ELF-1 (cell line): ENCODE measurements at places on chromosomes 7 and 10.

DNA sequence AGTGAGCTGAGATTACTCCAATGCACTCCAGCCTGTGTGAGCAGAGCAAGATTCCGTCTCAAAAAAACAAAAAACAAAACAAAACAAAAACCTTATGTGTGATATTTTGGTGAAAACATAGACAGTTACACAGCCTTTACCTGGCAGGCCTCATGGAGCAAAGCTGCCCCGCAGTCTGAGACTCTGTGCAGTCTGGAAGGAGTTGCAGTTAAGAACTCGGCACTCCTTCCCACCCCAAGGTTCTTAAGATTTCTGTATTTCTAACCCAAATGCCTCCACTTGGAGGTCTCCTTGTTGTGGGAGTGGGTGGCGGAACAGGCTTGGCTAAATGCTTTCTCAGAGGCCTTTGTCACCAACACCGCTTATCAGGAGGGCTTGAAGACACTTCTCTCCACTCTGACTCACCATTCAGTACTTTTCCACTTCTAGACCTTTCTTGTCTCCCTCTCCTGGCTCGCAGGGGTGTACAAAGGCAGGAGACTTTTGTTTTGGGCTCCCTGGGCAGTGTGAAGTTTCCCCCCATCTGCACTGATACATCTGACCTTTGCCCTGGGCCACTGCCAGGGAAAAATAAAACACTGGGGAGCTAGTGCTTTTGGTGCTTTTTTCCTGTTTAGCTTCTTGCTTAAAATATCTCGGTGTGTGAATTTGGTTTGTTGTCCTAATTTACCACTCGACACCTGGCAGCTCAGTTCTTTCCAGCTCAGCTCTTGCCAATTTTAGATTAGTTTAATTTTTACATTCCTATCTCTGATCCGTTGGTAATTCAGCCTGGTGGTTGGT, 51.3 kb upstream of the MAGI2 start:
- peak; percentile 64 for DNase-seq

DNA sequence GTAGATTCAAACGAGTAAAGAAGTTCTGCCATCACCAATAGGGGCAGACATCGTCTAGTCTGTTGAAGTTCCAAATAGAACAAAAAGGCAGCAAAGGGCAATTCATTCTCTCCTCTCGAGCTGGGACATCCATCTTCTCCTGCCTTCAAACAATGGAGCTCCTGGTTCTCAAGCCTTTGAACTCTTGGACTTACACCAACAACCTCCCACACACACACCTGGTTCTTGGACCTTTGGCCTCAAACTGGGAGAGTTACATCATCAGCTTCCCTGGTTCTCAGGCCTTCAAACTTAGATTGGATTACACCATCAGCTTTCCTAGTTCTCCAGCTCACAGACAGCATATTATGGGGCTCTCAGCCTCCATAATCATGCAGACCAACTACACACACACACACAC, 9.8 kb upstream of the GIMAP5 start:
- no peak for DNase-seq

DNA sequence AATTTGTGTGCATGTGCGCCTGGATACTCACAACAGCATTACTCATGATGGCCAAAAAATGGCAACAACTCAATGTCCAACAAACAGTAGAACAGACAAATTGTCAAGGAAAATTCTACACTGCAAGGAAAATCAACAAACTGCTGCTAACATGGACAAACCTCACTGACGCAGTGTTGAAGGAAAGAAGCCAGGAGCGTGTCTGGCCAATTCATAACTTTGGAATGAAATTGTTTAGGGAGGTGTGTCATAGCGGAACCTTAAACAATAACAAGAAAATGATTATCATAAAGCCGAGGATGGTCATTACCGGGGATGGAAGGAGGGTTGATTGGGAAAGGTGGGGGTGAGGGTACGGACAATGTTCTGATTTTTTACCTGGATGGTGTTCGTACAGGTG, 29.1 kb downstream of the ALOX5 start:
- no peak for DNase-seq

GRCh38 chr7:9889554-9889953, 1084.1 kb upstream of the PHF14 start:
- no peak for DNase-seq

DNA sequence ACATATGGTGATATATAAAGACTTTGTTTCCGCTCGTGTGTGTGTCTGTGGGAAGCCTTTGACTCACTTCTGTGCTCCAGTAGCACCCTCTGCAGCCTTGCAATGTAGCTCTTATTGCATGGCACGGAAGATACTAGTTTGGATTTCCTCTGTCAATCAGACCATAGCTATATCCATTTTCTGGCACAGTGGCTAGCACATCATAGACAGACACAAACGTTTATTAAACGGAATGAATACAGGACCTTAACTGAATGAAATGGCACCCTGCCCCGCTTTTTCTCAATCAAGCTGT, 124.0 kb upstream of the PTPN20 start:
- no peak for DNase-seq

- peak; percentile 24 for DNase-seq
Measured at GRCh38 chr10:83917537-83918506, 221.5 kb upstream of the GHITM start.

DNA sequence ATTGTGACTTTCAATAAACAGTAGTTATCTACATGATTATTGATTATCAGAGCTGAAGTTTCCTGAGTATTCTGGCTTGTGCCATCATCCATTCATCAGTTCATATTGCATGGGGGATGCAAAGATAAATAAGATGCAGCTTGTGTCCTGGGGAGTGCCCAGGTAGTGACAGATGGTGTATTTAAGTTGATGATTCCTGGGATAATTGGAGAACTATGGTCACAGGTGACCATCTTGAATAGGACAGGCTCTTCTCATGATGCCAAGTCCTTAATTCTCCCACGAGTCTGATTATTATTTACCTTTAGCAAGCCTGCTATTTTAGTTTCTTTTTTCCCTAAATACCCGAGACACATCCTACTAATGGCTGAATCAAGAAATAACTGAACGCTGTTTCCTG, 64.9 kb downstream of the PLPP4 start:
- no peak for DNase-seq

DNA sequence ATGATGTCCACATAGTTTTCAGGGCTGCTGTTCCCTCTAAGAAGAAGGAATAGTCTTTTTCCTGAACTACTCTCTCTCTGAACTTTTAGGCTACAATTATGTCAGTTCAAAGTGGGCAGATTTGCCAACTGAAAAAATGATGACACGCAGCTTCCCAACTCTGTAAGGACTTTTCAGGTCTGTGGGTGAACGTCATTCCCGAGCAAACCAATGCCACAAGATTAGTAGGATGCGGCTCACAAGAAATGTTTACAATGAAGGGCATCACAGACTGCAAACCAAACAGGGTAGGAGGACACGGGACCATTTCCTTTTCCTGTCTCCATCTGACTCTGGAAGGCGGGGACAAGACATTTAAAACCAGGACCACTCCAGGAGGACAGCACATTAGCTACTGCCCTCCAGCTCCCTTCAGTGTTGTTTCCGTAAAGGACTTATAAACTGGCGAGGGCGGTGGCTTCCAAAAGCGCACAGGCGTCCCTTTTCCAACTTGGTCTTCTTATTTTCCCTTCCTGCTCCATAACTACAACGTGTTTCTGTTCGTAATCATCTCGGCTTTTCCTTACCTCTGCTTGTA, 539 bp upstream of the MKLN1 start:
- DNase-seq, result no peak

DNA sequence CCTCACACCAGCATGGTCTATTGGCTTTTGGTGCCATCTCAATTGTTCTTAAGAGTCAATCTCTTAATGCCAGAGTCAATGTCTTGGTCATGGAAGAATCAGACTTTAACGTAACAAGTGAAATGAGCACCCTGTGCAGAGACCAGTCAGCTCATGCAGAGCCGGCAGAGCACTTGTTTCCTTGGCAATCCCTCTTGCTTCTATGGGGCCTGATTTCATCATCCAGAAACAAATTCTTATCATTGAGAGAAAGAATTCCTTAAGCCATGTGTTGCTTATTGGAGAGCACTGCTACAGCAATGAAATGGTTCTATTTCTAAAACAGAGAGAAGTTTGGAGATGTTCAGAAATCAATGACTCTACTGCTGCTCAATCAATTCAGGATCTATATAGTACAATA, 212.8 kb downstream of the IPMK start:
- DNase-seq, result no peak

GRCh38 chr10:68333440-68334431, 1.0 kb upstream of the PBLD start:
- no peak for DNase-seq

DNA sequence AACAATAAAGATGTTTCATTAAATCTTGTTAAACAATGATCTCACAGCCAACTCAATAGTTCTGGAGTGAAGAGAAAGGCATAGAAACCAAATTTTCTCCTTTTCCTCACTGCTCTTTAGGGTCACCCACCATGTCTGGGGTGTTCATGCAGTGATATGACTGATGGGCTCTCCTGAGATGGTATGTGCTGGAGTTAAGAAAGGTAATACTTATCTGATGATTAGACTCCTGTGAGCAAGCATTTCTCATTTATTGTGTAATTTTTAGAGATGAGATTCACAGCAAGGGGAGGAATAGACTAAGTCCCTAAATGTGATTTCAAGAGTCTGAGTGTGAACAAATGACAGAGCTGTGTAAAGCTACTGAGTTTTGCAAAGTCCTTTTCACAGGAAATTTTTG, 1361.3 kb upstream of the CELF2 start:
- no peak for DNase-seq

DNA sequence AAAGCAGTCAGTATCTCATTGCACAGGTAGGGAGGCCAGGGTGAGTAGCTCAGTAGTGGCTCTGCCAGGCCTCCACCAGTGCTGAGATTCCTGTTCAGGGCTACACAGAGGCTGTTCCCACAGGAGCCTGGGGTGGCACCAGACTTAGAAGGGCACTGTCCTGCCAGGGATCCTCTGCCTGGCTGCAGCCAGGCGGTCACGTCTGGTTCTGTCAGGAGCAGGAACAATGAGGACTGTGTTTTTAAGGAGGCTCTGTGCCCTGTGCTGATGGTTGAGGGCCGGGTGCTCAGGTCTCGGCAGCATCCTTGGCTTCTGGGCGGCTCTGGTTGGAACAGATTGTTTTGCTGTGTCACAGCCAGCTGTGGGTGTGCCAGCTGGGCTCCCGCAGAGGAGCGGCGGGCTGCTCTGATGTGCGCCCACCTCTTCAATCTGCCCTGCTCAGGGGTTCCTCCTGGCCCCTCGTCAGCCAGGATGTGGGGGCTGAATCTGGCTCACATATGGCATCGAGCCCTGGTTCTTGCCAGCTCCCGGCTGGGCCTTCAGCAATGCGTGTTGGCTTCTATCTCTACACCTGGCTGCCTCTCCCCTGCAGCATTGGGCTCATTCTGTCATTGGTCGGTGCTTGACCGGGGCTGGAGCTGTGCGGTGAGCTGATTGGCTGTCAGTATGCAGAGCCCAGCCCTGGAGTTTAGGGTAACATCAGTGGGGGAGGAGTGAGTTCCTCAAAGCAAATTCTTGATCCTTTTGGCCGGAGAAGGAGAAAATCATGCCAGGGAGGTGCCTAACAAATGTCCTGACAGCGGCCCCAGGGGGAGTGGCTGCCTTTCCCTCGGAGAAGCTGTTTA, 41.2 kb downstream of the TACR2 start:
- peak; percentile 81 for DNase-seq

DNA sequence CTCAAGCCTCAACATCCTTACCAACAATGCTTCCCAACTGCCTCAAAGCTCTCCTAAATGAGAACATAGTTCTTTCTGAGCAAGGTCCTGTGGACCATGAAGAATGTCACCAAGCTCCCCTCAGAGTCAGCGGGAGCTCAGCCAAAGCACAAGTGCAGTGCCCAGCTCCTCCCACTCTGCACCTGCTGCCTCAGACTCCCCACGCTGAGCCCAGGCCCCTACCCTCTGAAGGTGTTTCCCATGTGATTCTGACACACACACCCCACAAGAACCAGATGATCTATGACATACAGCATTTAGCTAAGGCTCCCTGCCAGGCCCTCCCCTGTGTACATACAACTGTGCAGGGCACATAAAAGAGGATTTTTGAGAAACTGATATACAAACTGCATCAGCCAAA, 19.2 kb downstream of the ERCC6 start:
- no peak for DNase-seq

GRCh38 chr7:29319719-29320521, 125.3 kb downstream of the CHN2 start:
- DNase-seq, result no peak

DNA sequence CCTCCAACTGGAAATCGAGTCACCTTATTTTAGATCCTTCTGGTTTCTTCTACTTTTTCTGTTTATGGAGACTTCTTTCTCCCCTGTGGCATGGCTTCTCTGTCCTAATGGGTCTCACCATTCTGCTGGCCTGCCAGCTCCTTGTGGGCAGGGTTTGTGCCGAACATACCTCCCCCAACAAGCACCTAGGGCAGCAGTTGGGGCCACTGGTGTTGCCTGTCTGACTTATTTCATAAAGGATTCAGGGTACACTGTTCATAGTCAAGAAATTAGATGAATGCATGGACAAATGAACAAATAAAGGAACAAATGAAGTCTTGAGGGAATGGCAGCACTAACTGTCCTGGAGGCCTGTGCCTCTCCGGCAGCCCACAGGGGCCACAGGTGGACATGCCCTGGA, 55.6 kb upstream of the DOCK1 start:
- no peak for DNase-seq

GRCh38 chr10:86099542-86100334, 266.9 kb downstream of the GRID1 start:
- no peak for DNase-seq

DNA sequence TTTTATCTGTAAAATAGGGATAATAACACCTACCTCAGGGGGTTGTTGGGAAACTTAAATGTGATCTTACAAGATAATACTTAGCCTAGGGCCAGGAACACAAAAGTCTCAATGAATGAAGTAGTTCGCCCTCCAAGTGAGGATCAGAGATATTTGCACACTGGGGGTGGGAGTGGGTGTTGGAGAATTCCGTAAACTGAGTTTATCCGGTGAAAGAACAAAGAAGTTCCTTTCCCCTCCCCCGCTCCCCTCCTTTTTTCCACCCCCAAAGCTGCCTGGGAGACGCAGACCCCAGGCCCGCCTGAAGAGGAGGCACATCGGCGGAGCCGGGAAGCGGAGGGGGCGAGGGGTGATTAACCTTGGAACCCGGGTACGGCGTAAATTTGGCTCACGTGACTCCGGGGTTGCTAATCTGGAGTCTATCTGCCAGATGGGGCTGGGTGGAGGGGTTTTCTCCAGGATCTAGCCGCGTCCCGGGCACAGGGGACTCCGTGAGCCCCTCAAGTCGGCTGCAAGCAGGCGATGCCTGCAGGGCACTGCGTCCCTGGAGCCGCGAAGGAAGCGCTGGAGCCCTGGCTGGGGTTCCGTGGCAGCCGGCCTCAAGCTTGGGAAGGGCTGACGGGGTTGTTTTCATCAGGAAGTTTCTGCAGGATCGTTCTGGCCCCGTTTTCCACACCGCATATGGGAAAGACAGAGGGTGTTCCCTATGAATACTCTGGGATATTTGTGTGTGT, 1.4 kb upstream of the PODXL start:
- peak; percentile 88 for DNase-seq

- DNase-seq, result peak; percentile 90
Measured at GRCh38 chr10:63268798-63269503, 135.8 kb downstream of the NRBF2 start.

GRCh38 chr7:50505553-50506210, 55.5 kb upstream of the FIGNL1 start:
- DNase-seq, result no peak

GRCh38 chr10:34323192-34323591, 491.9 kb downstream of the PARD3 start:
- DNase-seq, result no peak

- DNase-seq, result peak; percentile 60
Measured at GRCh38 chr10:29555746-29556481, 78.9 kb downstream of the SVIL start.
